ENCODE measurements at places on chromosomes 12 and 14.

- no peak for DNase-seq
These were observed 153.9 kb downstream of the PRKCH start for GRCh38 chr14:61475316-61475715.

- DNase-seq = no peak
These were observed 32.8 kb downstream of the YEATS4 start for GRCh38 chr12:69392179-69392928.

- DNase-seq = no peak
These were observed 11.1 kb upstream of the BATF start for GRCh38 chr14:75511201-75511600.

DNA sequence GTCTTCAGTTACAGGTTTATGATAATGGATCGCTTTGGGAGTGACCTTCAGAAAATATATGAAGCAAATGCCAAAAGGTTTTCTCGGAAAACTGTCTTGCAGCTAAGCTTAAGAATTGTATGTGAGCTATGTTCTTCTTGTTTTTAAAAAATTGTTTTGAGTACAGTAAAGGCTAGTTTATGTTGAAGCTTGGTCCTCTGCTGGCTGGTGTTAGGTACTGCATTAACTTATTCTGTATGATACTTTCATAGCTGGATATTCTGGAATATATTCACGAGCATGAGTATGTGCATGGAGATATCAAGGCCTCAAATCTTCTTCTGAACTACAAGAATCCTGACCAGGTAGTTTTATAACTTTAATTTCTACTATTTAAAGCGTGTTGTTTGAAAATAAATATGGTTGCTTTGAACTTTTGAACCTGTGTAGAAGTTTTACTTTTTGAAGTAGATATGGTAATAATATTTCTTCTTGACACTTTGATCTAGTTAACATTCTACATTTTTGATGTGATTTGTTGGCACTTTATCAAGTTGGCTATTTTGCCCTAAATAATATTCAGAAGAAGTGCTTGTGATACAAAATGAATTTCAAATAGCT is 55.7 kb downstream of the VRK1 start:
- peak; percentile 5 for DNase-seq

GRCh38 chr14:30872602-30873001 is 1.8 kb upstream of the COCH start:
- no peak for DNase-seq

- DNase-seq = peak; percentile 42
These were observed 20.0 kb upstream of the CLEC2D start for GRCh38 chr12:9649532-9649940.

- DNase-seq = no peak
These were observed 230.4 kb downstream of the SSPN start for GRCh38 chr12:26425587-26426260.

DNA sequence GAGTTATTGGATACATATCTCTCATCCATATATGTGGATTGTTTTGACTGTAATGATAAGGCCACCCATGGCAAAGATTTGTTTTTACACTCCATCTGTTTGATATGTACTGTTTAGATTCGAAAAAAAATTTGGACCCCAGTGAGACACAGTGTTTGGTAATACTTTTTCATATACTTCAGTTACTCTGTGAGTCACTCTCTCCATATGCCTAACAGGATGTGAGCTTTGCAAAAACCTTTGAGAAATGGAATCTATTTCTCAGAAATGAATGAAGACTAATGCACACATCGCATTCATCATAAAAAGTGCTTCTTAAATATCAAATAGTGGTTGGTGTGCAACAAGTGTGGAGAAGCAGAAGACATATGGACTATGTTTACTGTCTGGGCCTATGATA is 781.5 kb downstream of the SLC6A15 start:
- DNase-seq = no peak

DNA sequence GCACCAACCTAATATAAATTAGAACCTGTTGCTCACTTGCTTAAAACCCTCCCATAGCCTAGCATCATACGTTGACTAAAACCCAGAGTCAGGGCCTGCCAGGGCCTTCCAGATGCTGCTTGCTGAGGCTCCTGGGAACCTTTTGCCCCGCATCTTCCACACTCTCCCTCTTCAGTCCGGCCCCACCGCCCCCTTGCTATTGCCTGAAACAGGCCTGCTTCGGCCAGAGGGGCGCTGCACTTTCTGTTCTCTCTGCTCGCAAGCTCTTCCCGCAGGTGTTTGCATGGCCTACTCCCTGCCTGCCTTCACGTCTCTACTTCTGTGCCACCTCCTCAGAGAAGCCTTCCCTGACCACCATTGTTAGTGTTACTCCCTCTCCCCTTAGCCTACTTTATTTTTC is 13.7 kb upstream of the TCTN2 start:
- no peak for DNase-seq

DNA sequence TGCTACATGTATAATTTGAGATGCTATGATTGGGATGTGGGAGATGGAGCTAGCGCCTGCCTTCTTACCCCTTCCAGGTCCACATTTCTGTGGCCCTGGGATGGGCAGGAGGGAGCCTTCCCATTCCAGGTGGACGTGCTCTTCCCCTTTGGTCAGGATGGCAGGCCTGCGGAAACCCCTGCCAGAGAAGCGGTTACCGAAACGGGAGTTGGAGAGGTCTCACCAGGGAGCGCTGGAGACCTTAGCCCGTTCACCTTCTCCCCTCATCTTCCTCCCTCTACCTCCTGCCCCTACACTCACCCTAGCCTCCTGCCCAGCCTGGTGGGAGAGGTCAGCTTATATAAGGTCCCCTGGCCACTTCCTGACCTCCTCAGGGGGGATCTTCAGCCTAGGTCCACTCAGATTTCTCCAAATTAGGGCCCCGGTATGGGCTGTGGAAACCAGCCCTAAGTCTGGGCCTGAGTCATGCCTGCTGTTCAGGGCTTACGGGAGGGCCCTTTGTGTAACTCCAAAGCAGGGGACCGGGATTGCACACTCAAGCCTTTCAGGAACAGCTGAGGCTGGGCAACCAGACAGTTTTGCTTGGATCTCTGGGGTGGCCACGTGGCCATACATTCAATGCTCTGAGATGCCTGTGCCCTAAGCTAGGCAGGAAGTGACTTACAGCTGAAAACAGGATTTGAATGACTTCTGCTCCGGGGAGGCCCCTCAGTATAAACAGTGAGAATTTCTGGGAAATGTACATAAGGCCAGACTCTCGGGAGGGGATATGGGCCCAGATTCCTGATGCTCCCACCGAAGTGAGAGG is 10.2 kb upstream of the MEG3 start:
- no peak for DNase-seq

GRCh38 chr14:54447231-54447692 is 6.1 kb upstream of the CNIH1 start:
- no peak for DNase-seq

DNA sequence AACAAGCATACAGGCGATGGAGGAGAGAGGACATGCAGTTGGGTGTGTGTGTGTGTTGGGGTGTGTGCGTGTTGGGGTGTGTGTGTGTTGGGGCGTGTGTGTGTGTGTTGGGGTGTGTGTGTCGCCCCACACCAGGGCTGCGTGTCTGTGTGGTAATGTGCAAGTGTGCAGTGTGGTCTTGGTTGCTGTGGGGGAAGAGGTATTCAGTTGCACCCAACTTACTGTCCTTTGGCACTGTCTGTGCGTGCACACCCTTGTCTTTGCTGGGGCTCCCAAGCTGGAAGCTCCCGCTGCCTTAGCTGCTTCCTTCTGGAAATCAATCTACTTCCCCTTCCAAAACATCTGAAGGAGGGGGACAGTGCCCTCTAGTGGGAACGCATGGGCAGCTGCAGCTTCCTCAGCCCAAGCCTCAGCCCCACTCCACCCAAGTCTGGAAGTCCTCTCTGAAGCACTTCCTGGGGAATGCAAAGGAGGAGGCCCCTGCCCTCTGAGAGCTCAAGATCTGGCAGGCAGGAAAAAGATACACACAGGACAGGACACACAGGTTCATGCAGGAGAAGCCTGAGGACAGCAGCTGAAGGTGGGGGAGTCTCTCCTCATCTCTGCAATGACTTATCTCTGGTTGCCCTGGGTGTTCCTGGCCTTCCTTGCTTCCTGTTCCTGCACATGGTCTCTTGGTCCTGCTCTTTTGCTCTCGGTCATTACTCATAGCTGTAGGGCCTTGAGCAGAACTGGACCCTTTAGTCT is 13.1 kb downstream of the ASIC1 start:
- DNase-seq = peak; percentile 62

DNA sequence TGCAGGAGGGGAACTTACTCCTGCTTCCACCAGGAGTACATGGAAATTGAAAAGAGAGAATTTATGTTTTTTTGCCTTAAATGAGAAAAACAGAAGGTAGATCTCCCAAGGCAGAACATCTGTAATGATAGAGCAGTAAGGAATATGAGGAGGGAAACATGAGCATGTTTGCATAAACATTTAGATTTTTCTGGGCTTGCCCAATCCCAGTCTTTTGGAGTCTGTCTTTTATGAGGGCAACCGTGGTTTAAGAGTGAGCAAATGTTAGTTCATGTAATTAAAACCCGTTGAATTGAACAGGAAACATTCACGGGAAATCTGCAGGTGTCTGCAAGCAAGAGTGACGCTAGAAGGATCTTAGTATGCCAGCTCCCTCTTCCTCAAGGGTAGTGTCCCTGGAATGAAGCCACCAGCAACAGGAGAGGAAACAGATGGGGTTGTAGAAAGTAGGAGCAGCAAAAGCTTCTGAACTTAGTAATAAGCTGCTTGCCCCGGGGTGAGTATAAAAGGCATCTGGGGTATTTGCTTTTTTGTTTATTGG is 79.3 kb downstream of the ARF6 start:
- DNase-seq = no peak

DNA sequence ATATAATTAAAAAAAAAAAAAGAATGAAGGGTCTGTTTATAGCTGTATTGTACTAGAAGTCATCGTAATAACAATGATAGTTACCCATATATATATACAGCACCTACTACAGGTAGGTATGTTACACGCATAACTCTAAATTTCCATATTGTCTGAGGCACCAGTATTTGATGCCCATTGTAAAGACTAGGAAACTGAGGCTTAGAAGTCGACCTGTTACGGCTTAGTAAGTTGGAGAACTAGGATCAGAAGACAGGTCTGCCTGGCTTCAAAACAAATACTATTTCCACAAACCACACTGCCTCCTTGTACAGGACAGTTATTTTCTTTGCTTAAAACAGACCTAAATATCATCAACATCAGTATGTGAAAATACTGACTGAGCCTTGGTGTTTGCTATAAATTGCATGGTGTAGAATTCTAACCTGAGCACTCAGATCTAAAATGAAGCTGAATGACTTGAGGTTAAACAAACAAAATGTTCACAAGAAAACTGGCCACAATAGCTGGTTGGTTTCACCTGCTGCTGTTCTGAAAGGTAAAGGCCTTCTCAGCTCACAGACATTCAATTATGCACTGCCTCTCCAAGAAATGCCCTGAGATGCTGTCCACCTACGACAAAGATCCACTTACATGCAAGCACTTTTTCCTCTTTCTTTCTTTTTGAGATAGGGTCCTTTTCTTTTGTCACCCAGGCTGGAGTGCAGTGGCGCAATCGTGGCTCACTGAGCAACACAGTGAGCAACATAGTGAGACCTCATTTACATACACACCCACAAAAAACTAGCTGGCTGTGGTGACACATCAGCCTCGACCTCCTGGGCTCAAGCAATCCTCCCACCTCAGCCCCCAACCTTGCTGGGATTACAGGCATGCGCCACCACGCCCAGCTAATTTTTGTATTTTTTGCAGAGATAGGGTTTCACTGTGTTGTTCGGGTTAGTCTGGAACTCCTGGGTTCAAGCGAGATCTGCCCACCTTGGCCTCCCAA is 35.7 kb downstream of the SSH1 start:
- no peak for DNase-seq

- no peak for DNase-seq
These were observed 295.9 kb upstream of the ATP2B1 start for GRCh38 chr12:90004319-90005074.

DNA sequence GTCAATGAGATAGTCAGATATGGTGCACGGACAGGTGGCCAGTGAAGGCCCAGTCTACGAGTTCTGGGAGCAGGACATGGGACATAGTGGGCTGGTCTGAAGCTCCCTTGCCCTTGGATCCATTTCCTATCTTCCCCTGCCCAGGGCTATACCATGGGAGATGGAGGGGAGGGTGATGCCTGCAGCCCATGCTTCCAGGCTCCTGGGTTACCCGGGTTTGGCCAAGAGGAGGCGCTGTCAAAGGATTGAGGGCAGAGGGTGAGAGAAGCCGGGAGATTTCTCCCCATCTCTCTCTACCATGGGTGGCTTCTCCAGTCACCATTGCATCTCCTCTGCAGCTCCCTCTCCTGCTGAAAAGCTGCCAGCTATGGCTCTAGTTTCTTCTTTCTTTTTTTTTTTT is 52.8 kb upstream of the LHX5 start:
- no peak for DNase-seq

DNA sequence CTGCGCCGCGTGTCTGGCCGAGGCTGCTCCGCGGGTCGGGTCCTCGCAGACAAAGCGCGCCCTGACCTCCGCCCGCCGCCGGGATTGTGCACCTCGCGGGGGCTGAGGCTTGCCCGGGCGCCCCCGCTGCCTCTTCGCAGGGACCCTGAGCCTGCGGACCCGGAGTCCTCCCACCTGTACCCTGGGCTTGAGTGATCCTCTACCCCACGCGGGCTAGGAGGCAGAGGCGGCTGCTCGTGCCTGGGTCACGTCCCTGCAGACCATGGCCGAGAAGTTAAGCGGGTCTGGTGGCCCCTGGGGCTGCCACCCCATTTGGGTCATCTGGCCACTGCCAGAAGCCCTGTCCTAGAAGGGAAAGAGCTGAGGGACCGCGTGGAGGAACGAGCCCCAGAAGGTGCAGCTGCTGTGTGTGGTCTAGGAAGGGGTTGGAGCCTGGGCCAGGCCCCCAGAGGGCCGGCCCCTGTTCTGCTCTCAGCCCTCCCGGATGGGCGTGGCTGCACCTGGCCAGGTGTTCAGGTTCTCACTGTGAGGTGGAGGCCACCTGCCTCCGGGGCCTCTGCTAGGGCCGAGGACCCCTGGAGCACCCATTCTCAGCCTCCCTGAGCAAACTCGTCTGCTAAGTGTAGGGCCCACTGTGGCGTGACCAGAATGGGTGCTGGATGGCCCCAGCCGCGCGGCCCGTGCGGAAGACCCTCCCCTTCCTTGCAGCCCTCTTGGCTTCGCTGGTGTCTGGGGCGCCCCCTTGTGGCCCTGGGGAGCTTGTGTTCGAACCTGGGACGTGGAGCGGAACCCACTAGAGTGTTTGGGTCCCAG is 49.6 kb downstream of the LRCOL1 start:
- DNase-seq = peak; percentile 85

DNA sequence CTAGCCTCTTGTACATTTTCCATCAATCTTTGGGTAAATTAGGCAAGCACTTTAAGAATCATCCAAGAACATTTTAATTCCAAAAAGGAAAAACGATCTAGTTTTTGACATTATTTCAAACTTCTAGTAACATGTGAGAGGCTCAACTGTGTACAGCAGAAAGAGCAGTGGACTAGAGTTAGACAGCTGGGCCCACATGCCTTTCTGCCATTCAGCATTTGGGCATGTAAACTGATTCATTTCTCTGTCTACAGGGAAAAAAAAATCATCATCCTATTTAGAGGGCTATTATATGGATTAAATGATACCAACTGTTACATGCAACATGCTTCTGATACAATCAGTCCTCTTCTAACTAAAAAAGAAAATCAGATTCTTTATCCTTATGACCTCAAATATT is 17.7 kb downstream of the ATP2B1 start:
- DNase-seq = no peak
